ENCODE measurements at places on chromosomes 16 and 17. TPM values are rescaled to one million over a fixed set of nuclear protein-coding genes. Genes with fewer than 3 reads are reported as not detected.

The CD300LF gene
- 14.5 TPM for total RNA-seq

The SULT1A1 gene
- 90.5 TPM for total RNA-seq

- DNase-seq = no peak
Observed at GRCh38 chr17:357644-358043, 5.0 kb upstream of the RPH3AL start.

DNA sequence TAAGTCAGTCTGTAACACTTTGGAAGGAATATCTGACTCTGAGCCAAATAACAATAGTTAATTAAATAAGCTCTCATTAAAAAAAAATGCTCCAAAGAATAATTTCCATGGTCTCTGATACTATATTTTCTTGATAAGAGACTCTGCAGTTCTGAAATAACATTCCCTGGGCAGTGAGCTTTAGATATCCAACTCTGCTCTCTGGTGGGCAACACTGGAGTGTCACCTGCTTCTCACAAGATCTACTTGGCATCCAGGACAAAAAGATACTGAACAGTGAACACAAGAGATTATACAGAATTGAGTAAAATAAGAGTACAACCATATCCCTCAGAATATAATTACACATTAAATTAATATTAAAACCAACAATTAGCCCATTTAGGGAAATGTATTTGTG, 13.7 kb downstream of the BLMH start:
- DNase-seq = no peak

The KRTAP16-1 gene
- not detected for total RNA-seq

DNA sequence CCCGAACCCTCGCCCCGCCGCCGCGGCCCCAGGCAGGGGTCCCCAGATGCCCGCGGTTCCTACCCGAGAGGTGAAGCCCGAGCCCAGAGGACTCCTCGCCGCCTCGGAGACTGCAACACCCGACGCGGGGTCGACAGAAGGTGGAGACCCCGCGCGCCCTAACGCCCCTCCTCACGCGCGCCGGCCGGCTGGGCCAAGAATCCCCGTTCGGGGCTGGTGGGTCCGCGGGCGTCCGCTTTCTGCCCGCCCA, 515 bp downstream of the SUMO2 start:
- no peak for DNase-seq
